ENCODE measurements at places on chromosomes 7 and 10.
A peak's percentile ranks its signal among the peaks of the same experiment; 100 is the strongest.

GRCh38 chr10:17154116-17154515, 24.5 kb upstream of the CUBN start:
- no peak for DNase-seq

DNA sequence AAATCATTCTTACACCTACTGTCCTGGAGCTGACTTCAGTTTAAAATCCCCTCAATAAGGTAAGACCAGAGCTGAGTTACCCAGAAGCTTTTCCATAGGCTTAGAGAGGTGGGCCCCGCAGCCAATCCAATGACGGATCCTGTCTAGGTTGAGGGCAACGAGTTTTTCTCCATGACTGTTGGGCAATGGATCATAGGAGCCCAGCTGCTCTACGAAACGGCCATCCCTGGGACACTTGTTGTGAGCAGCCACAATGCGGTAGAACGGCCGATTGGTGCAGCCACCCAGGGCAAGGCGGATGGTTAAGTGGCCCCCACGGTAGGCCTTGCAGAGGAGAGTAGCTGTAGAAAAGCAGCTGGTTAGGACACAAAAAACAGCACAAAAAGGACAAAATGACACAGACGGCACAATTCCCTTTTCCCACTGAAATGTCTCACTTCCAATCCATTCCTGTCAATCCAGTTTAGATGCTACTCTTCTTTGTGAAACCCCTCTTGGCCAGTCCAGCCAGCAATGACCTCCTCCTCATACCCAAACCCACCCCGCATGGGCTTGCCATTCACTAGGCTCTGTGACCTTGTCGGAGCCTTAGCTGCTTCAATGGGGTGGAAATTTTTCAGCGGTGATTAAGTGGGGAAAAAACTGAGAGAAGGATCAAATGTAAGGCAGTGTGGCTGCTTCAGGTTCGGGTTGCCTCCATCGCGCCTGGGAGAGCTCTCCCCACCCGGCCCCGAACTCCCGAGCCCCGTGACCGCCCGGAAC, 580 bp downstream of the MRPS16 start:
- no peak for DNase-seq

- DNase-seq = no peak
These were observed 250.3 kb downstream of the CNTNAP2 start for GRCh38 chr7:146366938-146367337.

DNA sequence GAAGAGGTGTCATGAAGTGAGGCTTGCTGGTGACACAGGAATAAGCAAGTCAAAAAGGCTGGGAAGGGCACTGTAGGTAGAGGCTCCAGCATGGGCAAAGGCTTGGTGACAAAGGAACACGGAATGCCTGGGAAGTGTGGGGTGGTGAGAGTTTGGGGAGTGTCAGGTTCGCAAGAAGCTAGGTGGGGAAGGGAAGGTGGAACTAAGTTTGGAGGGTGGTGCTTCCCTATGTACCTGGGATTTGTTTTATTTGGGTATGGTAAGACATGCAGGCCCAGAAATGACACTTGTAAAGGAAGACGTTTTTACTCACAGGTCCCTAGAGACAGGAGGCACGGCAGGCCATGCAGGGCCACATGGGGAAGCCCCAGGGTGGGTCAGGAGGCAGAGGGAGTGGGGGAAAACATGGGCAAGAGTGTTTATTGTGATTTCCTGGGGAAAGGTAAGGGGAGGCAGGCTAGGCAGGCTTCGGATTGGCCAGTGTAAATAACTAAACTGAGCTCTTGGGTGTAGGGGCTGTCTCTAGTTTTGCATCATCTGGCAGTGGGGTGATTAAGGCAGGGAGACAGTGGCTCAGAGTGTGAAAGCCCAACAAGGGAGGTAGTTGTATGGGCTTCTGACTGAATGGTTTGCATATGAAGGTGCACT, 52.1 kb downstream of the SH2D4B start:
- peak; percentile 23 for DNase-seq

DNA sequence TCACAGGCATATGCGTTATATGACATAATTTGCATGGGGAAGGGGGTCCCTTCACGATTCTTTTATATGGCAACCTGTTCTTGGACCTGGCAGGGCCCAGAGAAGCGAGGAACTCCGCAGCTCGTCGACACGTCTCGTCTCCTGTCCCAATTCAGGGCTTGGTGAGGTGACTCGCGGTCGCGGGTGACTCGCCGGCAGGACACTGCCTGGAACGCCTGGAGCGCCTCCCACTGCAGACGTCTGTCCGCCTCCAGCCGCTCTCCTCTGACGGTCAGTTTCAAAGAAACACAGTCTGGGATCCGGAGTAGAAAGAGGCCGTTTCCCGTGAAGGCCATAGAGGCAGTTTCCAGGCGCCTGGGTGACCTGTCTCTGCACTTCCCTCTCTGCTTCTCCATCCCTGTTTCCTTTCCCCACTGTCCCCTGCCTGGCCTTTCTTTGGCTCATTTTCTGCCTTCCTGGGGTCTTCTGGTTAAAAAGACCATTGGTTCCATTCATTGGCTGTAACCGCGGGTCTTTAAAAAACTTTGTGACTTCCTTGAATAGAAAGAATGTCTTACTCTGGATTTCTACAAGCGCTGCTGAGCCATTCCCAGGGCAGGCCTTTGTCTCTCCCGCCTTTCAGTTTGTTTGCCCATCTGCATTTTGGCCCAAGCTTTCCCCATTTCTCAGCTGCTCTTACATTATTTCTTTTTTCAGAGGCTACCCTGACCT, 1.2 kb downstream of the UPP1 start:
- no peak for DNase-seq

- no peak for DNase-seq
These were observed 2.8 kb downstream of the CALHM3 start for GRCh38 chr10:103476046-103476768.

- DNase-seq = no peak
These were observed 70.8 kb upstream of the ZNF438 start for GRCh38 chr10:31102421-31102820.

- DNase-seq = no peak
These were observed 52.6 kb upstream of the BET1 start for GRCh38 chr7:94056796-94057207.

DNA sequence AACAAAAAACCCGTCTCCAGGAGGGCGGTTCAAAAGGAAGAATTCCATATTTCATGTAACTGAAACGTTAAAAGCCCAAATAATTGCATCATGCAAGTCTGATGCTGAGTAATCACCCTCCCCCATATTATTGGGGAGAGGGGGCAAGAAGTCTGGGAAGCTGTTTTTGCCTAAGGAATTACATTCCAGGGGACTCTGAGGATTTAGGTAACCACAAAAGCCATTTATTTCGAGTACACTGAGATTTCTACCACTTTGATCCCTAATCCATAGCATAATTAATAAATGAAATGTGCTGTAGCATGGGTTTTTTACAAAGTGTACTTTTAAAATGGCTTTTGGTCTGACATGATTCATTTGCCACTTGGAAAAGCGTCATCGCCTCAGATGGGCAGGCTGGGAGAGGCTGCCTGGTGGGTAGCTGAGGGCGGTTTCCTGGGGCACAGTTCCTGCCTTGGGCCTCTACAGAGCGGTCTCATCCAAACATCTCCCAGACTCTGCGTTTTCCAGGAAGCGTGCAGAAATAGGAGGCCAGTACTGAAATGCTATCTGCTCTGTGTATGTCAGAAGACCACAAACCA, 106.5 kb downstream of the TCF7L2 start:
- no peak for DNase-seq

GRCh38 chr7:30469303-30469702, 9.3 kb downstream of the NOD1 start:
- no peak for DNase-seq

- DNase-seq = no peak
These were observed 12.1 kb downstream of the C10orf53 start for GRCh38 chr10:49691588-49691987.

GRCh38 chr10:75450075-75450445, 18.6 kb downstream of the LRMDA start:
- no peak for DNase-seq

Data from activated B cell treated with CpG ODN at 0.5 μM for 24 hours (primary cell).